Glutamatergic neuron (in vitro differentiated cells): ENCODE measurements at places on chromosomes 2 and 18.

DNA sequence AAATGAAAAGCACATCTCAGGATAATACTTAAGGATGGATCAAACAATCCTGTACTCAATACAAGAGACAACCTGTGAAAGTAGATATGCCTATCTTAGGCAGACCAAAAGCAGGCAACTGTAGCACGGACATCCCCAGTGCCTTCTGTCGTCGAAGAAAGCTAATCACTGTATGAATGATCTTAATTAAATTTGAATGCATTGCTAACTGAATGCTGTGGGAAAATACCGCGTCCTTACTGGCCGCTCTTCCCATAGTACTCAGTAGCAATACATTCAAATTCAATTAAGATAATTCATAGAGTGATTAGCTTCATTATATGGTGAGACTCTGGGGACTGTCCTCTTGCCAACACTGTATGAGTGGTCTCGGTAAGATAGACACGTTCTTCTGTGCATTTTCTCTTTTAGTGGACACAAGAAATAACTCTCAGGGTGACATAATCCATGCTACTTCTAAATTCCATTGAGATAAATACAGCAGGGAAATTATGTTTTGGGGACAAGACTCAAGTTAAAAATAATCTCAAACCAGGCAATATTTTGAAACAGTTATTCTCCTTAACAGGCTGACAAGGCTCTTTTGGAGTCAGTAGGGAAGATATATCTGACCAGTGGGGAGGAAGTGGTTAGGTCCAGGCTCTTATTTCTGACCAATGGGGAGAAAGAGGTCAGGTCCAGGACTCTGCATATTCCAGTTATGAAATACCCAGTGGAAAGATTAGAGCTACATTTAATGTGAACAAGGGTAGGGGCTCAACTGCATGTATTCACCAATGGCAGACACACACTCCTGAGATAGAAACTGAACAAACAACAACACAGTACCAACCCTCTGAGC, 97.3 kb downstream of the DOCK10 start:
- H3K4me3 ChIP-seq = no peak overlapping the region
- H3K36me3 ChIP-seq = no peaks in the 10 kb centered on the region
- H3K4me1 ChIP-seq = peaks cover 10% of the 10 kb centered on the region
- no peak for DNase-seq

GRCh38 chr2:211802666-211803065, 735.9 kb downstream of the ERBB4 start:
- no peaks in the 10 kb centered on the region for H3K4me1 ChIP-seq
- H3K4me3 ChIP-seq = no peak overlapping the region
- no peaks in the 10 kb centered on the region for H3K27me3 ChIP-seq
- H3K36me3 ChIP-seq = no peaks in the 10 kb centered on the region
- H3K27ac ChIP-seq = no peak overlapping the region

DNA sequence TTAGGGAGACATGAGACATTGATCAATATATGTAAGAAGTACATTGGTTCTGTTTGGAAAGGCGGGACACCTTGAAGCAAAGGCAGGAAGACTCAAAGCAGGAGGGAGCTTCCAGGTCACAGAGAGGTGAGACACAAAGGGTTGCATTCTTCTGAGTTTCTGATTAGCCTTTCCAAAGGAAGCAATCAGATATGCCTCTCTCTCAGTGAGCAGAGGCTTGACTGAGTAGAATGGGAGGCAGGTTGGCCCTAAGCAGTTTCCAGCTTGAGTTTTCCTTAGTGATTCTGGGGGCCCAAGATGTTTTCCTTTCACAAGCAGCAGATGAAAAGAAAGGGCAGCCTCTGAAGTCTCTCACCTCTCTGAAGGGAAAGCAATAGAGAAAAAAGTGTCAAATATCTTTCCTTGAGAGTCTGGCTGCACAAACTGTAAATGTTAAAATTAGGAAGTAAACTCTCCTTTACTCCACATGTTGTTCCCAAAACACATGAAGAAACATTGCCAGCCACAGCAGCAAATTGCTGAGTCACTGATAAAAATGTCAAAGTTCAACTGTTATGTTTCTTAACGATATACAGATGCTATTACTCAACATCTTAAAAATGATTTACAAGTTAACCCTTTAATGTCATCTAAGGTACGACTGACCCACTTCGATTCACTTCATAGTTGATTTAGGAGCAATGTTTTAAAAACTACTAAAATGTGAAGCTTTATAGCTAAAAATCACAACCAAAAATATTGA, 40.3 kb downstream of the CYB5A start:
- no peak overlapping the region for H3K4me3 ChIP-seq
- no peak overlapping the region for H3K27ac ChIP-seq
- peaks cover 16% of the 10 kb centered on the region for H3K4me1 ChIP-seq
- DNase-seq = no peak
- peaks cover 6% of the 10 kb centered on the region for H3K36me3 ChIP-seq

DNA sequence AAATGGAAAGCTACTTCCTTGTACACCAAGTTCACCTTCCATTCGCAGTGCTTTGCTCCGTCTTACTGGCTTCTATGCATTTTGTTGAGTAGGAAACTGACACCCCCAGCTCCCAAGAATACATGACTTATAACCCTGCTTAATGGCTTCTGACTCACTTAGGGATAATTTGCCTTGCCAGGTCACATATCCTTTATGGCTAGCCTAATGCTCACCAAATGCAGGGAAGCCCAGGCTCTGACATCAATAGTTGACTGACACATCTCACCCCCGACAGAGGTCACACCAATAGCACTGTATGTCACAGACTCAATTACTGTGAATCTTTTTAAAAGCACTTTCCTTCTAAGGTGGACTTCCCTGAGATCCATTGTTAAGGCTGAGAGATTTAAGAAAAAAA, 147.2 kb downstream of the DTNA start:
- peaks cover 6% of the 10 kb centered on the region for H3K36me3 ChIP-seq
- no peak overlapping the region for H3K4me3 ChIP-seq
- H3K4me1 ChIP-seq = peaks cover 6% of the 10 kb centered on the region
- H3K27ac ChIP-seq = peak overlapping the region; percentile 84

DNA sequence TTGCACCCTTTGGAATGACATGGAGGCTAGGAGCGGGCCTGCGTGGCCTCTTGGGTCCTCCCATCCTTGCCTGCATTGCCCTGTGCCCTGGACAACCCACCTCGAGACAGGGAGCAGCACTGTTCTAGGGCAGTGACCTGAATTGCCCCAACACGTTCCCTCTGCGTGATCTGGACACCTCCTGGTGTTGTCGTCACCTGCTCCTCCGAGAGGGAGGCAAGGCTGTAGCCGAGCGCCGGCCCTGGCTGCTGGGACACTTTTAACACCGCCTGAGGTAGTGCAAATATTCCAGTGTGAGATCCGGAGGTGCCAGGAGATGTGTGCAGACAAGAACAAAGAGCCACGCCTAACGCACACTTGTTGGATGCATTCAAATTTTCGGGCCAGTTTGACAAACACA, 131.5 kb downstream of the SMAD7 start:
- no peak overlapping the region for H3K4me3 ChIP-seq
